ENCODE measurements at places on chromosomes 5 and 9. TPM values are rescaled to one million over a fixed set of nuclear protein-coding genes. Genes with fewer than 3 reads are reported as not detected.

Gene CCNI2
- total RNA-seq = not detected

DNA sequence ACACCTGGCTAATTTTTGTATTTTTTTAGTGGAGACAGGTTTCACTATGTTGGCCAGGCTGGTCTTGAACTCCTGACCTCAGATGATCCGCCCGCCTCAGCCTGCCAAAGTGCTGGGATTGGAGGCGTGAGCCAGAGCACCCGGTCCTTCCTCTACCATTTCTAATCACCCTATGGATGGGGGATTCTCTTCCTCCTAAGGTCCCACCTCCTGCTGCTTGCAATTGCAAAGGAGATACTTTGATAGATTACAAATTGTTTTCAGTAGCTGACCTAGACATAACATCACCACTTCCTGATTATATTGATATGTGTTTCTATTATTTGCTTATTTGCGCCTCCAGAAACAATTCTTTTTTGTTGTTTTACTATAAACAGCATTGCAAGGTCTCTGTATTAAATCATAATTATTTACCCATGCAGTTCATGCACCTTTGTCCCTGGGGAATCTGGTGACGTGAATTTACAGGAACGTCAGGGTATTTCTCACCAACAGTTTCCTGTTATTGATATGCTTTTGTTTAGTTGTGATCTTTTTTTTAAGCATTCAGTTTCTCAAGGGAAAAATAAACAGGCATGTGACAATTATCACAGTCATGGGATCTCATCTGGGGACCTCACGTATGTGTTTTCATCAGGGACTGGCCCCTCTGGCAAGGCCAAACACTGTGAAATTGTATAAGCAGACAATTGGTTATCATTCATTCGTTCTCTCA is 43.2 kb downstream of the ESM1 start:
- no peak overlapping the region for H3K4me3 ChIP-seq
- peaks cover 1% of the 10 kb centered on the region for H3K27me3 ChIP-seq
- no peak overlapping the region for H3K27ac ChIP-seq
- no peaks in the 10 kb centered on the region for H3K36me3 ChIP-seq
- peaks cover 10% of the 10 kb centered on the region for H3K4me1 ChIP-seq

- peaks cover 7% of the 10 kb centered on the region for H3K36me3 ChIP-seq
- peaks cover 19% of the 10 kb centered on the region for H3K4me1 ChIP-seq
- peak; percentile 88 for DNase-seq
- peak overlapping the region; percentile 77 for H3K27ac ChIP-seq
Measured at GRCh38 chr9:124054582-124055227, 43.1 kb downstream of the LHX2 start.

GRCh38 chr5:91703128-91703527 is 320.0 kb upstream of the ARRDC3 start:
- no peaks in the 10 kb centered on the region for H3K36me3 ChIP-seq
- H3K27me3 ChIP-seq = peaks cover 1% of the 10 kb centered on the region
- no peak for DNase-seq
- H3K4me1 ChIP-seq = no peaks in the 10 kb centered on the region

All from HFFc6 (cell line).